ENCODE measurements at places on chromosomes 1 and 21. TPM values are rescaled to one million over a fixed set of nuclear protein-coding genes. Genes with fewer than 3 reads are reported as not detected.
A peak's percentile ranks its signal among the peaks of the same experiment; 100 is the strongest.

DNA sequence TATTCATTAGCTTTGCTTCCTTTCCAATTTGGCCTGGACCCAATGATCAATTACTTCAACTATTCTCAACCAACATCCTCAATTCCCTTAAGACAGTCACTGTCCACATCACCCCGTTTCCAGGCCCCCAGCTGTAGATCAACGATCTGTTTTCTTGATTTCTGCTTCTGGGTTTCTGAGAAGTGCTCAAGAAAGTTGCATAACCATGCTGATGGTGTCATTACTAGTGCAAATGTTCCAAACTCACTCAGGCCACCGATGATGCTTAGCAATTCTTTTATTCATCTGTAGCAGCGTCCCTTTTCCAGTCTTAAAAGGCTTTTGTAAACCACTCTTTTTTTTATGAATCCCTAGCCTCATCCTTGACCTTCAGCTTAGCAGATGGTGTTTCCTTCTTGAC is 155.8 kb upstream of the PTGFR start:
- no peak for DNase-seq
- no peak overlapping the region for H3K27ac ChIP-seq
- H3K4me3 ChIP-seq: no peak overlapping the region
- no peaks in the 10 kb centered on the region for H3K27me3 ChIP-seq

- peaks cover 17% of the 10 kb centered on the region for H3K4me1 ChIP-seq
- peak; percentile 68 for DNase-seq
- no peaks in the 10 kb centered on the region for H3K27me3 ChIP-seq
- H3K4me3 ChIP-seq: peak overlapping the region; percentile 80
- no peak overlapping the region for H3K27ac ChIP-seq
- H3K36me3 ChIP-seq: peaks cover 2% of the 10 kb centered on the region
Observed at GRCh38 chr1:25875856-25876692, 566 bp upstream of the PAQR7 start.

The OR2G6 gene
- total RNA-seq: not detected

The GJB3 gene
- not detected for total RNA-seq

DNA sequence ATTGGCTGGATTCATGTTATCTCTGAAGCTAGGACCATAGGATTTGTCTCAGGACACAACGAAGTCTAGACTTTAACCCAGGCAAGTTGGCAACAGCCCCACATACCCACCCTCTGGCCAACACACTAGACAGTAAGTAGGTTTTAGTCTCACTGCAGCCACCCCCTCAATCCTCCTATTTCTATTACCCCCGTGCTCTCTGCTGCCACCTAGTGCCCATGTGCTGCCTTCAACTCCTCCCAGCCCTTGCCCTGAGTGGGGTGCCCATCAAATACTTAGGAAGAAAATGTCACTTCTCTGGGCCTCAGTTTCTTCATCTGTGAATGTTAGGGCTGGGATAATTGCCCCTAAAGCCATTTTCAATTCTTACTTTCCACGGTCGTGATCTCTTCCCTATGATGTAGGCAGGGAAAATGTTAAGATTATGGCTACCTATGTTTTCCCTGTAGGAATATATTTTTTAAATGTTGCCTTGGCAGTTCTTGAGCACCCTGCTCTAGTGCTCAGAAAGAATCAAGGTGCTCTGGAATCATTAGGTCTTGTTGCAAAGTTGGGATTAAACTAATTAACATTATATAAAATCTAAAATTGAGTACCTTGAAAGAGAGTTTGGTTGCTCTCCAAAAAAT is 213.0 kb downstream of the LMX1A start:
- H3K4me3 ChIP-seq: no peak overlapping the region
- DNase-seq: no peak
- H3K4me1 ChIP-seq: no peaks in the 10 kb centered on the region
- no peaks in the 10 kb centered on the region for H3K27me3 ChIP-seq
- no peak overlapping the region for H3K27ac ChIP-seq
- H3K36me3 ChIP-seq: no peaks in the 10 kb centered on the region

Measured in osteoblast (primary cell).